ENCODE measurements at places on chromosomes 6 and 20.

GRCh38 chr6:15213838-15214400 lies 31.9 kb upstream of the JARID2 start:
- no peak for DNase-seq

DNA sequence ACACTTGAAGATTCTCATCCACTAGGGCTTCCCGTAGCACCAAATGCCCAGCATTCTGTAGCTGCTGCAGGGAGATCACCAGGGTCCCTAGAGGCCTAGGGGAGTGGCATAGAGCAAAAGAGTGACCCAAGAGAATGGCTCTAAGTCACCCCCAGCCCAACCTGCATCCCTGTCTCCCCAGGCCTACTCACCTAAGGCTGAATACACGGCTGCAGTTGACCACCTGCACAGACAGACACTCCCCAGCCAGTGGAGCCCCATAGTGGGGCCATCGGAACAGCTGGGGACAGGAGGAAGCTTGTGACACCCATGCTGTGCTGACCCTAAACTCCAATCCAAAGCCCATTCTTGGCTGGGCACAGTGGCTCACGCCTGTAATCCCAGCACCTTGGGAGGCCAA lies 9.5 kb upstream of the SPAG4 start:
- DNase-seq = no peak

- peak; percentile 91 for DNase-seq
Measured at GRCh38 chr6:26158076-26158580, 70.9 kb downstream of the HFE start.

DNA sequence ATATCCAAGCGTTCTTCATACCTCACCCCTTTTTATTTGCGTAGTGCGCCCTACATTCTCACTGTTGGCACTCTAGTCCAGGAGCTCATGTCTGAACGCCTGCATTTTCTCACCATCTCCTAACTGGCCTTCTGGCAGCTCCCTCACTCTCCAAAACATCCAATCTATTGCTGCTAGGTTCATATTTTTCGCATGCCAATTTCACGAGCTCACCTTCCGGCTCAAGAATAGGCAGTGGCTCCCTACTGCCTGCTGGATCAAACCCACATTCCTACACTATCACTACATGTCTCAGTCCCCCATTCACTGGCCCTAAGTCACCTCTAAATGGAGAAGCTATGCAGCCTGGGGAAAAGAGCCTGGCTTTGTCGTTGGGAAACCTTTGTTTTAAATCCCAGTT lies 115.0 kb downstream of the IPCEF1 start:
- no peak for DNase-seq

DNA sequence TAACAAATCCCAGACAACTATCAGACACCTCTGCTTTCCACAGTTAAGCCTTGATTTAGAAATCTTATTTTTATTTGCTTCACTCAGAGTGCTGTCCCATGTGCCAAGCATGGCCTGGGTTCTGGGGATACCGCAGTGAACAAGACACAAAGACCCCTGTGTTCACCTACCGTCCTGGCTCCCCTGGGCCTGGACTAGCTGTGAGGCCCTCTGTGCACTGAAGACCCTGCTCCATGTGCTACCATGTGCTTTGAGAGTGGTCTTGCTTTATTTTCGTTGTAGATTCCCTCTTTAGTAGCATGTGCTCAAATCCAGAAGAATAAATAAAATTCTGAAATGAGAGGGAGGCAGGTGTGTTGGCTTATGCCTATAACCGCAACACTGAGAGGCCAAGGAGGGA lies 22.5 kb downstream of the SUMO4 start:
- DNase-seq = no peak

GRCh38 chr20:37567671-37568588 lies 40.3 kb upstream of the BLCAP start:
- DNase-seq = peak; percentile 12

GRCh38 chr6:36032261-36032660 lies 4.7 kb downstream of the MAPK14 start:
- no peak for DNase-seq

DNA sequence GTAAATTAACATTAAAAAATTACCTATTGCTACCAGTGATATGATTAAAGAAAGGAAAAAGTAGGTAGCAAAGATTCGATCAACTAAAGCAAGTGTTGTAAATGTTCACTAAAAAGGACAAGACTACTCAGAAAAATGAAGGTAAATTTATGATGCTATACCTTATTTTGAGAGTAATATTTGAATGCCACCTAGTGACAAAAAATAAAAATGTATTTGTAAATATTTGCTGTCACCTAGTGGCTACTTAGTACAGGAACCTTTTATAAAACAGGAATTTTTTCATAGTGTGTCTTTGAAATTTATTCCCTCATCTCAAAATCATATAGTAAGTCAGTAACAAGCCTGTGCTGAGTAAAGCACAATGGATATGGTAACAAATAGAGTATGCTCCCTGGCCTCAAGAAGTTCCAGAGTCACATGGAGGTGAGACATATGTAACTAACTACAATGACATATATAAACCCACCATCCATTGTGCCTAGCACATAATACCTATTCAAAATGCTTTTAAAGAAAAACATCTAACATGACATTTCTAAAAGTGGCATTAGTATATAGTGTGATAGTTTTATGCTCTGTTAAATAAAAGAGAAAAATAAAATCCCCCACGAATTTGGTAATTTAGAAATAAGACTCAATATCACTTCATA lies 193.1 kb upstream of the SIM1 start:
- DNase-seq = peak; percentile 55

- peak; percentile 91 for DNase-seq
Measured at GRCh38 chr20:50379049-50379990, 130.9 kb upstream of the PTPN1 start.

DNA sequence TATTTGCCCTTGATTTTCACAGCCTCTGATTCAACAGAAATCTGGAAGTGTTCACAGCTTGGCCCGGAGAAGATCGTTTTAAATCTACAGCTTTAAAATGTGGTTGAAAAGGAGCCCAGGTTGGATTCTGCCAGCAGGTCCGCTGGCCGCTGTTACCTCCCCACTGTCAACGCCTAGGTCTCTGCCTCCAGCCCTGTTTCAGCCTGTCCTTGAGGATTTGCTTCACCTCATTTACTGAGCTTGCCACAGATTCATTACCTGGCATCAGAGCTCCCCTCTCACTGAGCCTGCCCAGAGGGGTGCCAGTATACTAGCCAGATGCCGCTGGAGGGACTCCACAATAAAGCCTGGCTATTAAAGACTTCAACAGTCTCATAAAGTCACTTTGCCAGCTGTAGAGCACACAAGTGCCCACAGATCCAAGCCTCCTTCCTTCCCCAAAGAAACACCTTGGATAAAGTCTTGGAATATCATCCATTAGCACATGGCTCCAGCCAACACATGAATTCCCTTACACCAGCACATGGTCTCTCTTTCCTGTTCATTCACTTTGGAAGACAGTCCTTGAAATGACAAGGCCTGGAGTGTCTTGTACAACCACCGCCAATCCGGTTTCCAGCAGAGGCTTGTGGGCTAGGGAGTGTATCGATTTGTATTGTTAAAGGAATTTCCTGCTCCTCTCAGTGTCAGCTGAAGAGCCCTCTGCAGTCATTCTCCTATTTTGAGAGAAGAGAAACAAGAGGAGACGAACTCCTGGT lies 9.5 kb upstream of the NR2E1 start:
- DNase-seq = peak; percentile 27

DNA sequence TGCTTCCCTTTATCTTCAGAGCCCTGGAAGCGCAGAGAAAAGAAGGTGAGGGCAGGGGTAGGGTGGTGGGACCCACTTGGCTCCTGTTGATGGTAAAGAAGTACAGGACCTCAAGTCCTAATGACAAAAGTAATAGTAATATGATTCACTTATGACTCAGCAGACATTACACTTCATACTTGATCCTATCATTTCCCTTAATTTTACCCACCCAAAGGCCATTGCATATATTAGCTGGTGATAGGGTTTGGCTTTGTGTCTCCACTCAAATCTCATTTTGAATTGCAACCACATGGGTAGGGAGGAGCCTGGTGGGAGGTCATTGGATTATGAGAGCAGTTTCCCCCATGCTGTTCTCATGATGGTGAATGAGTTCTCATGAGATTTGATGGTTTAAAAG lies 880.7 kb downstream of the KIF16B start:
- peak; percentile 4 for DNase-seq

GRCh38 chr6:328136-328670 lies 35.9 kb downstream of the DUSP22 start:
- DNase-seq = peak; percentile 96

GRCh38 chr6:102402635-102403329 lies 1009.3 kb downstream of the GRIK2 start:
- DNase-seq = no peak

DNA sequence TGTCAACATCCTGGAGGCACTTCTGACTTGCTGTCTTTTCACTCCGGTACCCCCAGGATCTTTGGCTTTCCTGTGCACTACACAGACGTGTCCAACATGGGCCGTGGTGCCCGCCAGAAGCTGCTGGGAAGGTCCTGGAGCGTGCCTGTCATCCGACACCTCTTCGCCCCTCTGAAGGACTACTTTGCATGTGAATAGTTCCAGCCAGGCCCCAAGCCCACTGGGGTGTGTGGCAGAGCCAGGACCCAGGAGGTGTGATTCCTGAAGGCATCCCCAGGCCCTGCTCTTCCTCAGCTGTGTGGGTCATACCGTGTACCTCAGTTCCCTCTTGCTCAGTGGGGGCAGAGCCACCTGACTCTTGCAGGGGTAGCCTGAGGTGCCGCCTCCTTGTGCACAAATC lies 12.0 kb upstream of the MAPRE1 start:
- no peak for DNase-seq

GRCh38 chr6:24568683-24569082 lies 73.9 kb downstream of the ALDH5A1 start:
- DNase-seq = no peak

DNA sequence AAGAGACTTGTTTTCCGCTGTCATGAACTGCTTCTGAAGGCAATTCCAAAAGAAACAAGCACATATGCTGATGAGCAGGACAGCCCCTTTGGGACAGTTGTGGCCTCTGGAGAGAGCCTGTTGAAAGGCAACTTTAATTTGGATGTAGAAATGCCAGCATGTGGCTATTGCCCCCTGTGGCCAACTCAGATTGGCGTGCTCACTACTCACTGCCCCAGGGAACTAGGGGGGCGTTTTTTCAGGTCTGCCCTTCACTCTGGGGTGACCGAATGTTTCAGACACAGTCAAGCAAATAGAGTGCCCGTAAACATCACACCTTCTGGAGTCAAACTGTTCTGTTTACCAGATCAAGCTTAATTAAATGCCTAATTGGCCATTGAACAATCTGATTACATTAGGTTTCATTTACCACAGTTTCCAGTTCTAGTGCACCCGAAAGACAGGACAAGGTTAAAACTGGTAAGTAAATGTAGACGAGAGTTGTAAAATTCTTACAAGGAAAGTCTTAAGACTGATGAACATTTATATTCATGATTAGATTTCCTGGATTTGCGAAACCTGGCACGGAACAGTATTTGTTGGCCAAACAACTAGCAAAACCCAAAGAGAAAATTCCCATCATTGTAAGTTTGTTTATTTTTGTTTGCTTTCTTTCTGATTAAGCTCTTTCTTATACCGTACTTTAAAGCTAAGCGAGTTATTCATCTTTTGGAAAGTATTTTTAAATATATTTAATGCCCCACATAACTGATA lies 75.9 kb upstream of the SYNJ2 start:
- no peak for DNase-seq

DNA sequence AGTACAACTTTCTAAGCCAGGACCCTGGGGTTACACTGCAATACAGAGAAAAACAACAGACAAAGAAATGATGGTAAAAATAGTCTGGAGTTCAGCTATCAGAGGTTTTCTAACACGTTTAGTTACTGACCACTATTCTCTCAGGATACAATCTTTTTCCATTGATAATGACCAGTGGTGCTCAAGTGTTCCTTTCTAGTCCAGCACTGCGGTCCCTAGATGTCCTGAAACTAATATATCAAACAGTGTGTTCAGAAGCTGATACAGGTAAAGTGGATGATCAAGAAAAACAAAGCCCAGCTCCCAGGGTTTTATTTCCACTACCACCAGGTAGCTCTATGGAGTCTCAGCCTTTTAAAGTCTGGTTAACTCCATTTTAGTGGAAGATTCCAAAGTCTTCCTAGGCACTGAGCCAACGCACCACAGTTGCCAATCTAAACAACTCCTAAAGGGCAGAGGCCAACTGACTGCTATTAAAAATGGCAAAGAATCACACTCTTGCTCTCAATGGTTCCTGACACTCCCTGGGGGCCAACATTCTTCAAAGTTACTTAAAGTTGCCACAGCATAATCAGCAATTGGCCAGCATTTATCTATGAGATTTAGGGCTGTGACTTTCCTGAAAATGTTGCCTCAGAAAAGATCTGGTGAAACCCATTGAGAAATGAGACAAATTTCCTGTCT lies 38.2 kb downstream of the DZANK1 start:
- DNase-seq = no peak

DNA sequence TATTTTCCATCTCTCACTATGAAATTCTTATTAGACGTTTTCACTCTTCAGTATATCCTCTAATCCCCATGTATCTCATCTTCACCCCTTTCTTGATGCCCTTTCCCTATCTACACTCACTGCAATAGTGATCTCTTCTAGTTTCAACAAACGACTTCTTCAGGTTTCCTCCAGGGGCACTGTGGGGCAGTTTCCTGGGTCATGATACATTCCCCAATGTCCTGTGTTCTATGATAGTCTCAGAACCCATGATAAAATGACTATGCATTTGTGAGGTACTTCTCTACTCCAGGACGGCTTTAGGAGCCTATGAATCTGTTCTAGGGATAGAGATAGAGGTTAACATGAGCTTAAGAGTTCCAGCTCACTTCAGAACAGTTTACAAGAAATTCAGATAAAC lies 183.3 kb downstream of the FOXC1 start:
- DNase-seq = peak; percentile 48

DNA sequence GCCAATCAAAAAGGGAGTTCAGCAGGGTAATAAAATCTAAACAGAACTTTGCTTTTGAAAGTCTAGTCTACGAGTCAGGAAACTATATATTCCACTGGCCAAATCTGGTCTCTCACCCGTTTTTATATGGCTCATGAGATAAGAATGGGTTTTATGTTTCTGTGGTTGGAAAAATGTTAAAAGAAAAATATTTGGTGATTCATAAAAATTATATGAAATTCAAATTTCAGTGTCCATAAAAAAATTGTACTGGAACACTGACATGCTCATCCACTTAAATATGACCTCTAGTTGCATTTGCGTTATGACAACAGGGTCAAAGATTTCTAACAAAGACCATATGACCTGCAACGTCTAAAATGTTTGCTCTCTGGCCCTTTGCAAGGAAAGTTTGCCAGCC lies 22.3 kb upstream of the LAMP5 start:
- no peak for DNase-seq

GRCh38 chr6:87341899-87342298 lies 2.7 kb upstream of the C6orf163 start:
- DNase-seq = no peak

DNA sequence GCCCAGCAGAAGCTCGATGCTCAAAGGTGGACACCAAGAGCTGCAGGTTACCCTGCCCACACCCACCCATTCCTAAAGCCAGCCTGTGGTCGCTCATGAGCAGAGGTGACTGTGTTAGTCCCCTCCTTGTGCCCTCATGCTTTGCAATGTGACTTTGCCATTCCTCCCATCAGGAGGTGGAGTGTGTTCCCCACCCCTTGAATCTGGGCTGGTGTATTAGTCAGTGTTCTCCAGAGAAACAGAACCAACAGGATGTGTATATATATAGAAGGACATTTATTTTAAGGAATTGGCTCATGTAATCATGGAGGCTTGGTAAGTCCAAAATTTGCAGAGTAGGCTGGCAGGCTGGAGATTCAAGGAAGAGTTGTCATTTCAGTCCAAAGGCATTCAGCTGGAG lies 54.4 kb upstream of the RNF24 start:
- DNase-seq = peak; percentile 70

- no peak for DNase-seq
Measured at GRCh38 chr20:44688053-44688625, 27.0 kb upstream of the CCN5 start.

GRCh38 chr6:114344246-114344970 lies 1.6 kb upstream of the HS3ST5 start:
- DNase-seq = no peak
